ENCODE measurements at places on chromosomes 4 and X. TPM values are rescaled to one million over a fixed set of nuclear protein-coding genes. Genes with fewer than 3 reads are reported as not detected.

Gene CCKAR
- 0.79 TPM for total RNA-seq

Gene MAGEC3
- total RNA-seq, result not detected

Gene PARM1
- 131 TPM for total RNA-seq

Gene ELOVL6
- 25.9 TPM for total RNA-seq

Gene ARSD
- 52.7 TPM for total RNA-seq

Gene CTBP1
- 214 TPM for total RNA-seq

Gene TCEAL4
- total RNA-seq, result 54.3 TPM

Gene CPLX1
- total RNA-seq, result not detected

- H3K27ac ChIP-seq, result no peak overlapping the region
- DNase-seq, result no peak
- H3K4me1 ChIP-seq, result no peaks in the 10 kb centered on the region
- no peaks in the 10 kb centered on the region for H3K36me3 ChIP-seq
- no peaks in the 10 kb centered on the region for H3K27me3 ChIP-seq
- H3K4me3 ChIP-seq, result no peak overlapping the region
These were observed 98.1 kb upstream of the C1GALT1C1 start for GRCh38 chrX:120727911-120728310.

DNA sequence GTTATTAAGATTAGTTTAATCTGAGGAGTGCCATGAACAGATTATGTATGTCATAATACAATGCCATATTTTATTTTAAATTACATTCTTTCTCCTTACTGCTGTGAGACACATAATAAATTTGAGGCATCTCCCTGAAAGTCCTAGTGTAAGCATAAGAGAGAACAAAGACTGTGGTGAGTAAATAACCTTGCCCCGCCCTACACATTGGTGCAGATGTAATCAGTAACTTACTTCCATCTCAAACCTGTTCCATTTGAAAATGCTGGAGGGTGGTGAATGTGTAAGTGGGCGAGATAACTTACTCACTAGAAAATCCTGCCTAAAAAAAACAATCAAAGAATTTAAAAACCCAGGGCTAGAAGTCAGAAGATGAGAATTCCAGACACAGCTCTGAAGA is 338.1 kb upstream of the SLIT2 start:
- H3K36me3 ChIP-seq, result no peaks in the 10 kb centered on the region
- no peak for DNase-seq
- no peaks in the 10 kb centered on the region for H3K27me3 ChIP-seq
- H3K4me1 ChIP-seq, result no peaks in the 10 kb centered on the region
- H3K27ac ChIP-seq, result no peak overlapping the region
- H3K4me3 ChIP-seq, result no peak overlapping the region

DNA sequence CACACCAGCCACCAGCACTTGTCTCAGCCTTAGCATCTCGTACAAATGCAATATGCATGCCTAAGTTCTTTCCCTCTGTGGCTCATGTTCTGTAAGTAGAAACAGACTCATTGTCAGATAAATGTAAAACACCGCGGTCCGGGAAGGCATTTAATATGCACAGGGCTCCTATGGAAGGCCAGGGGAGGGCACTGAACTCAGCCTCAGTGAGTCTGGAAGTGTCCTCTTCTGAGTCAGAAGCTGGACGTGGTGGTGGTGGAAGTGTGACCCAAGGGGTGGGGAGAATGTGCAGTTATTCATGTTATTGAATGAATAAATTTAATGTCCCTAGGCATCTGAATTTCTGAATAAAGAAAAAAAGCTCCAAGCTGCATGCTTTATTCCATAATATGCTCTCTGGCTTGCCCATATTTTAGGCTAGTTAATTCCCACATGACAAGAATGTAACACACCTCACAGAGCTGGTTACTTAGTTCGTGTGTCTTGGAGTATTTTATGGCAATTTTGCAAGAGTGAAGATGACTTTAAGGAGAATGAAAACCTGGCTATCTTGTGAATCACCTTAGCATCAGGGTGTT is 193.1 kb upstream of the GATB start:
- H3K27ac ChIP-seq, result no peak overlapping the region
- no peaks in the 10 kb centered on the region for H3K36me3 ChIP-seq
- no peak for DNase-seq
- H3K27me3 ChIP-seq, result no peaks in the 10 kb centered on the region
- H3K4me1 ChIP-seq, result no peaks in the 10 kb centered on the region

- no peaks in the 10 kb centered on the region for H3K4me1 ChIP-seq
- no peaks in the 10 kb centered on the region for H3K27me3 ChIP-seq
- no peak overlapping the region for H3K4me3 ChIP-seq
- no peaks in the 10 kb centered on the region for H3K36me3 ChIP-seq
- DNase-seq, result no peak
These were observed 93.9 kb upstream of the ANKRD50 start for GRCh38 chr4:124806403-124806802.

DNA sequence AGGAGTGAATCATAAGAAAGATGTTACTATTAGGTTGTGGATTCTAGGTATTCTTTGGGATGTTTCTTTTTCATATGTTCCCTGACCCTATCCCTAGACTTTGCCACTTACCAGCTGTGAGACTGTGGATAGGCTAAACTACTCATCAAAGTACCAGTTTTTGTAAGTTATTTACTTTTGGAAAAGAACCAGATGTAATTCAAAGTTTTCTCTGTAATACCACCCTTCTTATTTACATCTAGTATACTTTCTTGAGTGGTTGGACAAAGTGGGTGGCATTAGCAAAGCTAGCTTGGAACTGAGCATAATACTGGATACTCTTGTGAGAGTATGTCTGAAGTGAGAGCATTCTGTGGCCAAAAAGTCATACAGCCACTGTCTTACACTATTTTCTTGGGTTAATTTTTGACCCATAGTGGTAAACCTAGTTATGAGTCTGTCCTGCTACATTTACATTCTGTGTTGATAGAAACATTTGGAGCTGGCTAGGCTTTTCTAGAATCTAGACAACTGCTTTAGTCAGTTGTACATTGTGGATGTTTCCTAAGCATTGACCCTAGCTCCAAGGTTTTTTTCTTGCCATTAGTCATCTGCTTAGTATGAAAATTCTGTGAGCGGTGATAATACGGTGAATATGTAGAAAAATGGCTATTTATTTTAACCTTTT is 41.7 kb downstream of the KDM6A start:
- no peak overlapping the region for H3K4me3 ChIP-seq
- H3K36me3 ChIP-seq, result no peaks in the 10 kb centered on the region
- H3K27ac ChIP-seq, result no peak overlapping the region
- no peak for DNase-seq

- H3K27me3 ChIP-seq, result no peaks in the 10 kb centered on the region
- H3K4me1 ChIP-seq, result no peaks in the 10 kb centered on the region
- no peak overlapping the region for H3K4me3 ChIP-seq
- no peak for DNase-seq
These were observed 2548.3 kb downstream of the ARAP2 start for GRCh38 chr4:33696041-33696440.

- H3K36me3 ChIP-seq, result no peaks in the 10 kb centered on the region
- no peak overlapping the region for H3K27ac ChIP-seq
- no peaks in the 10 kb centered on the region for H3K27me3 ChIP-seq
- H3K4me3 ChIP-seq, result no peak overlapping the region
- DNase-seq, result no peak
These were observed 165.3 kb downstream of the GLRA2 start for GRCh38 chrX:14694611-14695010.

- H3K27me3 ChIP-seq, result no peaks in the 10 kb centered on the region
- no peaks in the 10 kb centered on the region for H3K36me3 ChIP-seq
- no peaks in the 10 kb centered on the region for H3K4me1 ChIP-seq
- no peak overlapping the region for H3K27ac ChIP-seq
- no peak for DNase-seq
These were observed 21.9 kb downstream of the TXK start for GRCh38 chr4:48112017-48112667.

DNA sequence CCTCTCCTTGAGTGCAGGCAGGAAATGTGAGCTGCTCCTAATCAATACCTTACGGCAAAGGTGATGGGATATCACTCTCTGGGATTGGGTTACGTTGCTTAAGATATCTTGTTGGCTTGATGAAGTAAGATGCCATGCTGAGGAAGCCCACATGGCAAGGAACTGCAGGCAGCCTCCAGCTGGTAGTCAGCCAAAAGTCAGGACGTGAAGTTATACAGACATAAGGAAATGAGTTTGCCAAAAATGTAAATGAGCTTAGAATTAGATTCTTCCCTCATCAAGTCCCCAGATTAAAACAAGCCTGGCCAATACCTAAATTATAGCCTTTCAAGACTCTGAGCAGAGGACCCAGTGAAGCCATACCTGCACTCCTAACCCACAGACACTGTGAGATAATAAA is 155.0 kb downstream of the QDPR start:
- H3K4me1 ChIP-seq, result no peaks in the 10 kb centered on the region
- no peaks in the 10 kb centered on the region for H3K36me3 ChIP-seq
- H3K4me3 ChIP-seq, result no peak overlapping the region
- DNase-seq, result no peak

GRCh38 chr4:111399623-111400022 is 745.6 kb upstream of the FAM241A start:
- no peak overlapping the region for H3K4me3 ChIP-seq
- no peak overlapping the region for H3K27ac ChIP-seq
- H3K27me3 ChIP-seq, result no peaks in the 10 kb centered on the region
- DNase-seq, result no peak

- peak within 1 kb of the TSS; percentile 64 for H3K4me3 ChIP-seq
- no peaks in the 10 kb centered on the region for H3K36me3 ChIP-seq
These were observed at the start of gene TRAM1L1 for GRCh38 chr4:117084866-117085701. TRAM1L1 (minus strand) TSS chr4:117085576; CDS start chr4:117085393, 183 bp downstream.
